ENCODE measurements at places on chromosomes 4 and X. TPM values are rescaled to one million over a fixed set of nuclear protein-coding genes. Genes with fewer than 3 reads are reported as not detected.

- no peak for DNase-seq
Measured at GRCh38 chr4:16686195-16686594, 212.2 kb downstream of the LDB2 start.

DNA sequence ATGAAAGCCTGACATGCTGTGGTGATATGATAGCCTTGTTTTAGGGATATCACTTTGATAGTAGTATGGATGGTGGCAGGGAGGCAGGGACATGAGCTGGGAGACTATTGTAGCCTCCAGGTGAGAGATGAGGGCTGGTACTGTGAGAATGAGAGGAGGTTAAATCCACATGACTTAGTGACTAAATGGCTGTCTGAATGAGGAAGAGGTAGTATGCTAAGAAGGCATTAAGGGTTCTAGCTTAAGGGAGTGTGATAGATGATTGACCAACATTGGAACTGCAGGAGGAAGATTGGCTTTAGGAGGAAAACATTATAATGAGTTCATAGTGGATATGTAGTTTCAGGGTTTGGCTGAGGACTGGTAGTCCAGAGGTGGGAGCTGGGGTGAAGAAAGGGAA lies 195.0 kb upstream of the ANK2 start:
- no peak for DNase-seq

DNA sequence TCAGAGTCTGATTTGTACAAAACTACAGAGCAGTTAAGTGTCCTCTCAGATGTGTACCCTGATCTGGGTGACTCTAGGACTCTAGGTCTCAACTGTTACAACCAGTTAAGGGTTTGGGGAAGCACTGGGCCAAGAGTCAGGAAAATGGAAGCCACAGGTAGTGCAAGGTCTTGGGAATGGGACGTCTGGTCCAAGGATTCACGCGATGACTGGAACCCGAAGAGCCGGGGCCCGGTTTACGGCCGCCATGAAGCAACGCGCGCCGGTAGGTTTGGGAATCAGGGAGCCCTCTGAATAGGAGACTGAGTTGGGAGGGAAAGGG lies 321 bp upstream of the HPRT1 start:
- DNase-seq, result no peak

DNA sequence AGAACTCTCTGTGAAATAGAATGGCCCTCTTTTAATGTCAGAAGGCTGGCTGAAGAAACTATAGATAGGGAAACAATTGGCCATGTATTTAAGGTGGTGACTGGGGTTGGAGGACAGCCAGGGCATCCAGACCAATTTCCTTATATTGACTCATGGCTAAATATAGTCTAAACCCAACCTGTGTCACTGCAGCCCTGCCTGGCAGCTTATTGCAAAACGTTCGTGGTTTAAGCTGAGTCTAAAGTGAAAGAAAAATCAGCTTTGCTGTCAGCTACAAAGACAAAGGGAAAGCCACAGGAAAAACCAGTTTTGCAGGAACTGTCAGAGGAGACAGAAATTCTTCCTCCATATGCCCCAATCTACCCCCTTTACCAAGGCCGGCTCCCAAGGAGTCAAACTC lies 902.8 kb upstream of the NDST4 start:
- DNase-seq, result no peak

DNA sequence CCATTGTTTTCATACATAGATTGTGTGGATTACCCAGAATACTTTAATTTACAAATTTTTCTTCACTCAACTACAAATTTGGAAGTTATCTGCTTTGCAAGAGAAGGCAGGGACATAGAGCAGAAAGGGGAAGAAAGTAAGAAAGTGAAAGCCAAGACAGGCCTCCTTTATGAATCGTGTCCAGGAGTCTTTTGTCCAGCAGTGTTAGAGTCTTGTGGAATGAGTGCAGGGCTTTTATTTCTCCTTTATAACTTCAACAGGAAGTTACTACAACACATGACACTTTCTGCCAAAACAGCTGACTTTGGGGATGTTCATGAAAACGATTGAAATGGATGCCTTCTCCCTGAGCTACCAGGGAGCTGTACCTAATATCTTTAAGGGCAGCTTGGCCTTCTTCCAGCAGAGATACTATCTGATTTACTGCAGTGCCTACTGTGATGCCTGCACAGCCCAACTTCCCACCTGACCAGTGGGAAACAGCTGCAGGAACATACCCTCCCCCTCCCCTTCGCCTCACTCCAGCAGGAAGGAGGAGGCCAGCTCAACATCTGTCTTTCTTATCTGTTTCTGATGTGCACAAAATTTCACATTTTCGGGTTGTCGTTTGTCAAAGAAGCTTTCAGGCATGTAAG lies 557.7 kb upstream of the SLIT2 start:
- DNase-seq, result peak; percentile 4

DNA sequence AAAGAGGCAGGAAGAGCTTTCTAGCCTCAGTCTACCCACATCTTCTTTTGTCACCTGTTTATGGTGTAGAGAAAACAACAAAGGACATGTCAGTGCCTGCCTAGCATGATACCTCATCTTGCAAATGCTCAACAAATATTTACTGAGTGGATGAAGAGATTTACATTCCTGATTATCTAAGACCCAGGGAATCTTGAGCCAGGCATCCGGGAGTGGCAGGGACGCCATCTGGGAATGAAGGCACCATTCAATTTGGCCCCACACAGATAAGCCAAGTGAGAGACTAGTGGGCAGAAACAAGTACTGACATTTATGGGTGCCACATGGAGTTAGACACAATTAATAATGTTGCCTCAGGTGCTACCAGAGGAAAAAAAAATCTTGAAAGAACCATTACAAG lies 36.8 kb upstream of the CASK start:
- no peak for DNase-seq

GRCh38 chr4:148064451-148064850 lies 332.6 kb downstream of the ARHGAP10 start:
- no peak for DNase-seq

GRCh38 chr4:169663831-169664230 lies 43.5 kb downstream of the CLCN3 start:
- no peak for DNase-seq

GRCh38 chr4:164802301-164802901 lies 48.5 kb downstream of the SMIM31 start:
- DNase-seq, result no peak

DNA sequence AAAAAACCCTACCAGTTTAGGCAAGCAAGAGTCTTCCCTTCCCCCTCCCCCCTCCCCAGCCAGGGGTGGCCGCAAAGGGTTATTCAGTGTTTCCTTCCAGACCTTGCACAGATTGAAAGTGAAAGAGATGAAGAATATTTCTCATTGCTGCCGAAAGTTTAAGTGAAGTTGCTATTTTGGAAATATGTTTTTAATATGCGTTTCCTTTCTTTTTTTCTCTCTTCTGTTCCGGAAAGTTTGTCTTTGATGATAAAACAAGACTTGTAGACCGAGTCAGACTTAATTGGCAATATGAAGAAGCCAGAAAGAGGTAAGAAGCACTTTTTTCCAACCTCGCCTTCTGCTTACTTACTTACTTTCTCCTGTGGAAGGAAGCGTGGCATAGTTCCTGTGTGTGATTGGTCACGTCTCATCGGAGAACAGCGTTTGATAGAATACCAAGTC lies 58.5 kb upstream of the CLCN4 start:
- no peak for DNase-seq

DNA sequence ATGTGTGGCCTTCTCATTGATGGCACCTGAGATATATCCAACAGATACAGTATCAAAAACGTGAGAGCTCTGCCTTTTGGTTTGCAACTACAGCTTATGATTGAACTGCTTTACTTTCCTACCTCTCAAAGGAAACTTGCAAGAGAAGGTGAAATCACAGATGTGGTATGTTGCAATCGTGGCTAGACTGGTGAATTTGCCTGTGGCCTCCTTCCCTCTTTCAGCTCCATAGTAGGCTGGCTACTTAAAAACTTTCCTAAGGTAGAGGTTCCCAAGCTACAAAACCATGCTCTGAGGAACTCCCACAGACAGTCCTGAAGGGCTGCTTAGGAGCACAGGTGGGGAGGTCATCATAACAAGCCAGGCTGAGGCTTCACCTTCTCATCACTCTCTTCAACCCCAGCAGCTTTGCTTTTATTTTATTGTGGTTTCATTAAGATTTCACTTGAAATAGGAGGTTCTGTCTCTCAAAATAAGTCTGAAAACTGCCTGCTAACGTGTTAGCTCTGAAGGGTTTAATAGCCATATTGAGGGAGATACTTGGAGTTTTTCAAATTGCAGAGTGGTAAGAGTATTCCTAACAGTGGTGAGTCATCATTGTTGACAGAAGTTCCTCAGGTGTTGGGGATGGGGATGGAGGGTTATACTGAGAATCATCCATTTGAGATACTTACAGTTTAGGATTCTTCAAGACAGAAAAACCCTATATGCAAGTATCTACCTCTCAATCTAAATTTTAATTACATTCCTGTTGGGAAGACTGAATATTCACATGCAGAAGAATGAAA lies 93.5 kb upstream of the UCP1 start:
- no peak for DNase-seq

DNA sequence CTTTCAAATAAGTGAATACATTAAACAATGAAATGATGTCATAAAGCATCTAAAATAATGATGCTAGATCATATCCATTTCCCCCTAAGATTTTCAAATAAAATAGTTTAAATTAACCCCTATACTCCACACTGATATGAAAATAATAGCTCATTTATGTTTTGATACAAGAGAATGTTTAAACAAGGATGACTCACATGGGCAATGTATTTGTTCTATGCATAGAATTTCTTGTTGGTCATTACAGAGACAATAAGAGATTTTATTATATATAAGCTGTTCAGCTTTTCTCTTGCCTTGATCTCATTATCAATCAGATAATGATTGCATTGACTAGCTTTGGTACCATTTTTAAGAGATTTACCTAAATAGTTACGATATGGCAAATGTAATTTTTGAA lies 411.7 kb downstream of the ARHGAP24 start:
- no peak for DNase-seq

DNA sequence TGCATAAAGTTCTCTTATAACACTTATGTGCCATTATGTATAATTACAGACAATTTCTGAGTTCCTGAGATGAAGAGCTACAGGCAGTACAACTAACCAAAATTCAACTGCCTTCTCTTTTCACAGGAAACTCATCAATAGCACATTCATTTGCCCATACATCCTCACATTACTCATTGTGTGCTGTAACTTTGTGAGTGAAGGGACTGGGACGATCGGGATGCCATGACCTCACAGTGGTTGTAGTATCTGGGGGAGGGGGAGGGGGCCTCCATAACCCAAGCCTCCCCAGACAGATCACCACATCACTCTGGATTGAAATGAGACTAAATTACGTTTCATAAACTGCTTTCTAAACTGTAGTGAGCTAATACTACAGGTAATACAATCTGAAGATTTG lies 60.7 kb downstream of the ABCG2 start:
- no peak for DNase-seq

GRCh38 chr4:139603576-139604410 lies 47.8 kb upstream of the SETD7 start:
- no peak for DNase-seq

DNA sequence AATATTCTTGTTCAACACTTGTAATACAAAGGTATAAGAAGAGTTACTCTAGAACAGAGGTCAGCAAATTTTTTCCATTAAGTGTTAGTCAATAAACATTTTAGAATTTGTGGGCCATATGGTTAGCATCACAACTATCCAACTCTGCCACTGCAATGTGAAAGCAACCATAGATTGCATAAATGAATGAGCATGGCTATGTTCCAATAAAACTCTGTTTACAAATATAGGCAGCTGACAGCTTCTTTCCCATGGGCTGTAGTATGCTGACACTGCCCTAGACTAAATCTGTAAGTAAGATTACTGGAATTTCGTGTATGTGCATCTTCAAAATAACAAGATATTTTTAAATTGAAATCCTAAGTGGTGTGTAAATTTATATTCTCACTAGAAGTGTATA lies 73.7 kb downstream of the GABRA2 start:
- DNase-seq, result no peak

GRCh38 chrX:70479247-70479921 lies 34.7 kb downstream of the DLG3 start:
- DNase-seq, result no peak

Gene ARMCX1
- total RNA-seq, result 33.0 TPM

Gene ACE2
- 0.45 TPM for total RNA-seq

Gene MAGED4B
- 5.1 TPM for total RNA-seq

Gene ABHD18
- total RNA-seq, result 16.3 TPM

Gene SSX4
- 0.26 TPM for total RNA-seq

All from H7 (cell line).